COR-L47 (cell line): ENCODE measurements at places on chromosomes 1 and 21.

GRCh38 chr1:81803431-81804110, 2.8 kb downstream of the ADGRL2 start:
- no peak for DNase-seq

GRCh38 chr21:29669416-29669815, 270.4 kb downstream of the GRIK1 start:
- DNase-seq, result no peak

DNA sequence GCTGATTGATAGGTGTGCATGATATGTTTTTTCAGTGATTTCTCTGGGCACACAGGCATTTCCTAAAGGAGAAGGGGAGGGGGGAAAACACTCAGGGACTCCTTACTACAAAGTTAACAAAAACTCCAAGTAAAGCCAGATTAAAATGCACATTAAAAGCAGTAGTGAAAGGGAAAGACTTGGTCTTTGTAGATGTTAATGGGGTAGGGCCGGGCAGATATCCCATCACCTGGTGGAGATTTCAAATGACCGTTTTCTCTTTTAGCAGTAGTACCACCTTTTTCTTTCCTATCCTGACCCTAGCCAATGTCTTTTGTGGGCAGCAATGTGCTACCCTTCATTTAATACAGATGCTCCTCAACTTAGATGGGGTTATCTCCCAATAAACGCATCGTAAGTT, 32.5 kb downstream of the RTCA start:
- no peak for DNase-seq

- no peak for DNase-seq
These were observed 67.9 kb upstream of the EFHD2 start for GRCh38 chr1:15341634-15342407.

DNA sequence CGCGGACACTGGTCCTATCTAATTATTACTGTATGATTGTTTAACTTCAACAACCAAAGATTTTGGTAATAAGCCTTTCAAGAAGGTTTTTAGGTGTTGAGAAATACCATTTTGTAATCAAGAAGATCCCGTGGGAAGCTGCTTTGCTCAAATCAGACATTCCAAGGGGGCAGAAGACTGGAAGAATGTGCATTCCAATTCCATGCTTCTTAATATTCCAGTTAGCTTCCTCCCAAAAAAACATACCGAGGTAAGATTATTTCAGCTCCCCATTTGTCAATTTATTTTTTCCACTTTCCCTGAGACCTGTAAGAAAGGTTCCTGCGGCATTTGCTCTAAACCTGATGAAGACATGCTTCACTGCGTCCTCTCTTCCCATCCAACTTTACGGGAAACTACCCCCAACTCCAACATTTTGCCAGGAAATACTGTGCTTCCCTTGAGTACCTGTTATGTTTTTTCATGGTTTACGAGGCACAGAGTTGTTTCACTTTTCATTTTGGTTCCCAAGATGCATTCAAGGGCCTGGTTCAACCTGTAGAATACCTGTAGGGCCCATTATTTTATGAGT, 4.1 kb downstream of the CNN3 start:
- no peak for DNase-seq

- no peak for DNase-seq
These were observed 18.0 kb upstream of the COX20 start for GRCh38 chr1:244817415-244817894.

GRCh38 chr1:48235652-48236051, 13.1 kb downstream of the SLC5A9 start:
- DNase-seq, result no peak

GRCh38 chr1:106584676-106585075, 471.8 kb upstream of the PRMT6 start:
- DNase-seq, result no peak

DNA sequence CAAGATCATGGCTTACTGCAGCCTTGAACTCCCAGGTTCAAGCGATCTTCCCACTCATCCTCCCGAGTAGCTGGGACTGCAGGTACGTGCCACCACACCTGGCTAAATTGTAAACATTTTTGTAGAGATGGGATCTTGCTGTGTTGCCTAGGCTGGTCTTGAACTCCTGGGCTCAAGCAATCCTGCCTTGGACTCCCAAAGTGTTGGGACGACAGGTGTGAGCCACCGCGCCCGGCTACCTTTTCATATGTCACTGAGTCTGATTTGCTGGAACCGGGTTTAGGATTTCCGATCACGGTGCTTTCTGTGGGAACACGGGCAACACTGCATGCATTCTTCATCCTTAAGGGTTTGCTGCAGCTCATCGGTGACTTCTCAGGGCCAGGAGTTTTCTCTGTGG, 32.2 kb upstream of the PCBP3 start:
- no peak for DNase-seq
